Stimulated activated CD8-positive, alpha-beta memory T cell treated with anti-CD3 and anti-CD28 coated beads, Interleukin-15, amount 100 ng/mL, for 4 hours (primary cell): ENCODE measurements at places on chromosomes 6 and 20.

DNA sequence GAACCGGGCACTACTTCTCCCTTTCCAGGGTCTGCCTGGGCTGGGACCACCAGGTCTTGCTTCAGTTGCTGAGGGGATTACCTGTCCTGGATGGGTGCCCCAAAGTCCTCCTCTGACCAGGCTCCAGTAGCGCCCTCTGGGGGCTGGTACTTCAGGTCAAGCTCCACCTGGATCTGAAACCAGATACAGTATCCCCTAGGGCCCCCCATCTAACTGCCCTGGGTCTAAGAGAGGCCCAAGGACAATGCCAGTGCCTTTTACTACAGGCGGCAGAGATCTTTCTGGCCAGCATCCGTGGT lies 11.2 kb upstream of the SPAG4 start:
- DNase-seq, result no peak

DNA sequence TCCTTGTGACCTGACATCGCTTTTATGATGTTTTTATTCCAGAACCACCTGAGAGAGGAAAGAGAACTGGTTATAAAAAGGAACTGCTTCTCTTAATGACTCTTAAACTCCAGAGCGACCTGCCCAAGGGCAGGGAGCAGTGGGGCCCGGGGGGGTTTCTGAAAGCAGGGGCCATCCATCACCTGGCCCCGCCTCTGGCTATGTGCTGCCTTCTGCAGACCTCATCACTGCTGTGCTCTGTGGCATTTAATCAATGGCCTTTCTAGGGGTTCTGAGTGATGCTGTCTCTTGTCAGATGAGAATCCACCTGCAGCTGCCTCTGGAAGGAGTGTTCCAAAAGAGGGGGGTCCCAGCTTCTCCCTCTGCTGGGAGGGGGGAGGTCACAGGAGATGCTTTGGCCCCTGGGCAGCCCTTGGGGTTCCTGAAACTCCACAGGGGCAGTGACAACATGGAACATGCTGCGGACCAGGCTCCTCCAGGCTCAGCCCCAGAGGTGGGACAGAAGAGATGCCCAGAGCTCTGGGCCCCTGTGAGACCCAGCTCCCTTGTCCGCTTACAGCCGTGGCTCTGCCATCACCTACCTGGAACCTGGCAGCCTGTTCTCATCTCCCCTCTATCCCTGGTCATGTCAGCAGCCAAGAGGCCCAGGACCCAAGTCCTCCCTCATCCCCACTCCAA lies 177.1 kb upstream of the SULF2 start:
- DNase-seq, result no peak

DNA sequence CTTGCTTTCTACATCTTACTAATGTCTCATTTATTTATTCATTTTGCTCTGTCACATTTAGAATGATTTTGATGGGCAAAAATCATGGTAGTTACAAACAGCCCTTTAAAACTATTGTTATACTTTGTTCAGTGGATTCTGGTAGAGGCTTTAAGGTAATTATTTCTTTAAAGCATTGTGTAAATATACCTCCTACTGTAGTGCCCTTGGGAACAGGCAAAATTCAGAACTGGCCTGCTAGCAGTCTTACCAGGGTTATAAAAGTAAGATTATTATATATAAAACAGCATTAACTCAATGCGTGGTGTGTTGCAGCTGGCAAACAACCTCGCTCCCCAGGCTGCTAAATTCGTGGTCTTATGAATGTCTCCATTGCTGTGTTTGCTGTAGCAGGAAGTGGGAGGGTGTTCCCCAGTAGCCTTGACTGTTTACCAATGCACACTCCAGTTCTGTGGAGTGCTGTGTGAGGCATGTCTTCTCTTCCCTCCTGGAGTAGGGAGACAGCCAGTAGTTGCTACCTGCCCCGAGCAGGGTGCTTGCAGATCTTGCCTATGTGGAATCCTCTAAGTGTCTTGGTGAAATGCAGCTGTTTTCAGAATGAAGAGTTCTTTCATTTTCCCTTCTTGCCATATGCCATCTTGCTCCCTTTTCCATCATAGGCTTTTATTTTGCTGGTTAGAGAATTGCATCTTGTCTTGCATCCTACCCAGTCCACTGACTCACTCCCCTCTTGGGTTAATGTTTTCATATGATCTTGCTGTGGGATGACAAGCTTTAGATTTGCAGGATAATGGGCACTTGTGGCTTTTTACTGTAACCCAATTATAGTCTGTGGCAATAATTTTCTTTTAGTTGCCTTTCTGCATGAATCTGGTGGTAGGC lies 45.3 kb downstream of the IGF2R start:
- no peak for DNase-seq

DNA sequence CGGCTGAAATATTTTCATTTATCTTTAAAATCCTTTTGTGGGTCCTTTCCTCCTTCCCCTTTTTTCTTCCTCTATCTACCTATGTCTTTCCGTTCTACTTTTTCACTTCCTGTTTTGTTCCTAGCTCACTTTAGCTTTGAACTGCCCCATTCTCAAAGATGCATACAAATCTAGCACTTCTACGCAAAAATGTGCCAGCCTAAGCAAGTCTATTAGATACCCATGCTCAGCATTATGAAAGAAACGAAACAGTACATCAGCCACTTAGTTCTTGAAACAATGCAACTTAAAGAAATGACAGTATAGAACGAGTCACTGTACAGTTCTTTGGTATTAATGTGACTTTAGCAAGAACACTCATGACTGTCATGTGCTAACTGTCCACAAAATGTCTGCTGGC lies 47.3 kb upstream of the MARCKS start:
- DNase-seq, result no peak

- no peak for DNase-seq
Measured at GRCh38 chr6:46137387-46137786, 7.6 kb downstream of the ENPP4 start.

GRCh38 chr20:14069796-14070195 lies 74.5 kb downstream of the MACROD2 start:
- DNase-seq, result no peak

GRCh38 chr6:63066055-63066704 lies 145.1 kb upstream of the FKBP1C start:
- DNase-seq, result no peak

- DNase-seq, result no peak
Measured at GRCh38 chr20:10540636-10541493, 105.8 kb downstream of the SLX4IP start.

- DNase-seq, result no peak
Measured at GRCh38 chr6:148570456-148570855, 176.4 kb upstream of the UST start.

GRCh38 chr6:41464019-41464418 lies 82.2 kb upstream of the FOXP4 start:
- DNase-seq, result no peak

- DNase-seq, result no peak
Measured at GRCh38 chr20:57594092-57594951, 25.9 kb downstream of the ZBP1 start.

DNA sequence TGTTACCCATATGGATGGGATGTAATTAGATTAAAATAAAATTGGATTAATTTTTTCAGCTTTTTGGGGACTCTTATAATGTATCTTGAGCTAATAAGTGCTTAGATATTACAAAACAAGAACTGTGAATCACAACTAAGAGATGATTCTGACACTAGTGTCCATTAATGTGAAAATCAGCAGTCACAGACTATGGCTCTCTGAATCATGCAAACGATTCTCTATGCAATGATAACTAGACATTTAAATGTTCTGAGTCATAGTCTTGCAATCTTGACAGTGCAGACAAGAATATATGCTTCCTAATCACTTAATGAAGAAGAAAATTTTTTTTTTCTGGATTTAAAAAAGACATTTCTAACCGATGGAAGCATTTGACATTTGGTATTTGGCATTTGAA lies 82.2 kb upstream of the OPRM1 start:
- DNase-seq, result no peak

DNA sequence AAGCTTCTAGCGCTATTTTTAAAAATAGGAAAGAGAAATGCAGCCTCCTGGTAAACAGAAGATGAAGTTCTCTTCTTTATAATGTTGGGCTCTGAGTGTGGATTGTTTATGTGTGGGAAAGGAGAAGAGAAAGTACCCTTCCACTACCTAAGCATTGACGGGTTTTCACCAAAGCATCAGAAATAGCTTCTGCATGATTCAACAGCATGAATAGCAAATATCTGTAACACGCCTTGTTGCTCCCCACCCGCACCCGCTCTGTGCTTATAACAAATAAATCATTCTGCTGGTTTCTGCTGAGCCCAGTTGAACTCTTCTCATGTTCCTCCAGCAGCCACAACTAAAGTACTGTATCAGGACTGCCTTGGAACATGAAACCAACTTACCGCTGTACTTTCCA lies 20.7 kb downstream of the TXLNB start:
- no peak for DNase-seq

GRCh38 chr6:13261464-13261994 lies 66.8 kb downstream of the TBC1D7 start:
- DNase-seq, result no peak

GRCh38 chr20:58088625-58089024 lies 139.8 kb downstream of the ANKRD60 start:
- no peak for DNase-seq

DNA sequence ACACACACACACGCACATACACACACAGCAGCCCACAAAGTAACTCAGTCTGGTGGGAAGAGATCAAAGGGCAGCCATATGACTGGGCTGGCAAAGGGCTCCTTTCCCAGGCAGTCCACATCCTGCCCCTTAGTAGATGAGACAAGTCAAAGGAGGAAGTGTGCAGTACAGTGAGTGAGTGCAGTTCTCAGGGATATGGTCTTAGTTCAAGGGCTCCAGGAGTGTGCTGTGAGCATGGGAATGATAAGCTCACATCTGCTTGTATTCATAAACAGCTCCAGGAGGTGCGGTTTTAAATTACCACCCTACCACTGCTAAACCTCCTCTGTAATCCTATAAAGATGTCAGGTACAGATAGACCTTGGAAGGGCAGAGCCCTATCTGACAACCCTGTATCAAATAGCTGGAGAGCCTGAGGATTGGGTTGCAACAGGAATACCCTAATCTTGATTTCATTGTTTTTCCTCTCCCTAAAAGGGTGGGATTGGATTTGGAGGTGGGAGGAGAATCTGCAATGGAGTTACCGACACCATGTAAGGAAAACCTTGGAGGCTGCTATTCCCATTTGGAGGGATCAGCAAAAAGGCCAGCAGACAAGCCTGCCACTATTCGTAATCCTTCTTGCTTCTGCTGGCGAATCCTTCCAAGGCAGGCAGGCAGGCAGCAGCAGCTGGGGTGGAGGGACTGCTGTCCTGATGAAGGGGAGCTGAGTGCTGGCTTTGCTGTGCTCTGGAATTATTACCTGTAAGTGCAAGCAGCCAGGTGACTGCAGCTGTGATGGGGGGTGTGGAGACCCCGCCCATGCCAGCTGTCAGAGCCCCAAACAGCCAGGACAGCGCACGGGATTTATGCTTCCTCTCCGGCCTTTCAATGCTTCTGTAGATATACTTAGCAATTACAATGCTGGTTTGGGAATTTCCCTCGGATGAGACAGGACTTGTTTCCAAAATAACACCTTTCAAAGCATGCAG lies 342.7 kb downstream of the PRL start:
- no peak for DNase-seq

DNA sequence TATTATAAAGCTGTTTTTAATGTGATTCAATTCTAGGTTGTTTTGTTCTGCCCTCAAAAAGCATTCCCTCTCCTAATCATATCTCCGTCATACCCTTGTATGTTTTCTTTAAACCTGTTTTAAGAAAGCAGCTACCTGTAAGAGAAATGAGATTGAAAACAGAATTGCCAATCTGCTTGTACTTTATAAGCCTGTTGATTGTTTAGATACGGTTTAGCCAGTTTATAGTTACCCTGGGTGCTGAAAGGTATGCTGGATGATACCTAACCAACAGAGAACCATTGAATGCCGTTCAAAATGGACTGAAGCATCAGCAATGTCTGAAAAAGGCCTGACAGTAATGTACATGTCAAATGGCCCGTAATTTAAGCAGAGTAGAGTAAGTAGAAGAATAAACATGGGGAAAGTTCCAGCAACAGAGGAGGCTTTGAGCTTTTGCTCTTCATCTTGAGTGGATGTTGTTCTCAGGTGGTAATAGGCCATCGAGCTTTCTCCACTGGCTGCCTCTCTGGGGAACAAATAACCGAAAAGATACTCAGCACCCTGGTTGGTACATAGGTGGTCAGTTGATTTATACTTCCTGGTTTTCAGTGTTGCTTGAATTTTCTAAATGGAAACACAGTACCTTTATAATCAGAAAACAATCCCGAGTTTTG lies 27.5 kb downstream of the PTPN1 start:
- DNase-seq, result no peak

GRCh38 chr6:41275489-41275888 lies 11.0 kb downstream of the TREM1 start:
- DNase-seq, result no peak

DNA sequence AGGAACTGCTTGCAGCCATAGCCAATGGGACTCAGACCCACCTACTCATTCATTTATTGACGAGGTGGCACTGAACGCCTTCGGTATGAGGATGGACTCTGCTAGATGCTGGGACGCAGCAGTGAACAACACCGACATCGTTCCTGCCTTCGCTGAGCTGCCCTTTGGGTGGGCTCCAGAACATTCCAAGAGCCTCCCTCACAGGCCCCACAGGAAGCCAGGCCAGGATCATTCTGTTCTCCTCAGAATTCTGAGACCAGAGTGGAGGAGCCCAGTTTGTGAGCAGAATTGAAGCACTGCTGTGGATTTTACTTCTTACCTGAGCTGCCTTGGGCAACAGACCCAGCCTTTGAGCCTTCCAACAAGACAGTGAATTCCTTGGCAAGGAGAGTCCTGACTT lies 82.1 kb downstream of the KCNB1 start:
- no peak for DNase-seq

GRCh38 chr20:58818586-58819285 lies 32.0 kb downstream of the GNAS-AS1 start:
- DNase-seq, result no peak

GRCh38 chr6:118999494-119000040 lies 64.6 kb upstream of the MCM9 start:
- DNase-seq, result no peak

DNA sequence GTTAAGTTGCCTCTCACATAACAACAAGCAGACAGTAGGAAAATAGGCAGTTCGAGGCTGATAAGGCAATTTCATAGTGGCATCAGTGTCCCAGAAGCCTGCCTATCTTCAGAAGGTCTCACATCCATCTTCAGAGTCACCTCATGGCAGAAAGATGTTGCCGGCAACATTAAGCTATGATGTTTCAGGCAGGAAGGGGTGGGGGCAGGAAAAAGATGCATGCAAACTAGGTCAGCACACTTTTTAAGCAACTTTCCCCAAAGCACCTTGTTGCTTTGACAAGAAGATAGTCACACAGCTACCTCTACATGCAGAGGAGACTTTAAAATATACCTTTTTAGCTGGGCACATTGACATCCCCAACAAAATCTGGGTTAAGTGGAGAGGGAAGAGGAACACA lies 43.2 kb upstream of the SMIM8 start:
- no peak for DNase-seq

DNA sequence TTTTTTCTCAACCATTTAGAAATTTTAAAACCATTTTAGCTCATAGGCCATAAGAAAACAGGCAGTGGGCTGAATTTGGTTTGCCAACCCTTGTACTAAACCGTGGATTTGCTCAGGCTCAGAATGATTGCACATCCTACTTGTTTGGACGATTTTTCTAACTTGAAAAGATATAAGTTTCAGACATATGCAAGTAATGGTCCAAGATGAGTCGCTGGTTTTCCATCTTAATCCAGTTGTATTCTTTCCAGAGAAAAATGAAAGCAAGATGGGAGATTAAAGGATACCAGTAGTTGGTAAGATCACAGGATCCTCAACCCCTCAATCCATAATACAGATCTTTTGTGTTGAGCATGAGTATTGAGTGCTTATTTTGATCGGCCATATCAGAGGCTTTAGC lies 250.9 kb downstream of the TINAG start:
- DNase-seq, result no peak

GRCh38 chr6:107116328-107116892 lies 1.1 kb upstream of the BEND3 start:
- DNase-seq, result no peak
